ENCODE measurements at places on chromosomes 2 and 18.
A peak's percentile ranks its signal among the peaks of the same experiment; 100 is the strongest.

DNA sequence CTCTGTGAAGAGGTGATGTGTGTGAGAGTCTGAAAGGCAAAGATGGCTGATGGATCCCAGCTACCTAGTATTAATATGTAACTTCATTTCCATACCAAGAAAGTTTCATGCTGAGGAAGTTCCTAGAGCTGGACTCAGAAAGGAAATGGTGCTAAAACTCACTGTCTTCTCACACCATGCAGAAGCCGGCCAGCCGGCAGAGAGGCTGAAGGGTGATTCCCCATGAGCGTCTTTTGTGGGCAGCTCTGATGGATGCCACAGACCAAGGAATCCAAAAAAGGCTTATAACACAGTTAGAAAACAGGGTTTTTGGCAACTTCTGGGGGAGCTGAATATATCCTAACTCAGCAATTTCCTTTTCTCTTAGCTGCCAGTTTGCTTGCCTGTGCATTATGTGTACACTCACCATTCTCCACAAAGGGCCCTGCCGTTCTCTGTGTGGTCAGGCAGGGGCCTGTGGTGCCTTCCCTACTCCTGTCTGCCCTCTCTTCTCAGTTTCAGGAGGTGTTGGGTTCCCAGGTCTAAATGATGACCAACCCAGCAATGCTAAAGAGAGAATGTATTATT lies 289.4 kb downstream of the MTX2 start:
- no peak for DNase-seq

- DNase-seq: no peak
Observed at GRCh38 chr18:34531110-34531509, 179.0 kb upstream of the DTNA start.

GRCh38 chr18:57431467-57432080 lies 3.6 kb upstream of the ONECUT2 start:
- DNase-seq: no peak

DNA sequence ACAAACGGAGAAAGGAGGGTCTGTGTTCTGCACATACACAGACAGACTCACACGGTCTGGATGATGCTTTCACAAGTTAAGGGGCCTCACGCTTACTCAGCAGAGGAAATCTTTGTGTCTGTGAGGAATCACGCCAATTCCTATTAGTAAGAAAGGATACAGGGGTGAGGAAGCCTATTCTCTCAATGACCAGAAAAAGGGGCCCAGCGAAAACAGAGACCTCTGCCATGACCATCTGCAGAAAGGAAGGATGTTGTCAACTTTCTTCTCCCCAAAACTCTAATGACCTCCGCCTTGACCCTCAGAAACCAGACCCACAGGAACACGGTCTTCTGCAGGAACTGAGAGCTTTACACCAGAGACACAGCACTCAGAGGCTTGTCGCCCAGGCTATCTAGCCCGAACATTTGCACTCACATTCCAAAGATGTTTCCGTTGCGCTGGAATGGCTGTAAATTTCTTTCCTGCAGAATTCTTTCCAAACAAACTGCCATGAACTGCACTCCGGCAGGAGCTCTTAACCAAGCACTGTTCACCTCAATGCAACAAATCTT lies 186.3 kb downstream of the TCF4 start:
- no peak for DNase-seq

GRCh38 chr18:21571772-21572171 lies 28.7 kb downstream of the ESCO1 start:
- no peak for DNase-seq

- DNase-seq: no peak
Observed at GRCh38 chr2:109265369-109265768, 136.4 kb downstream of the SH3RF3 start.

DNA sequence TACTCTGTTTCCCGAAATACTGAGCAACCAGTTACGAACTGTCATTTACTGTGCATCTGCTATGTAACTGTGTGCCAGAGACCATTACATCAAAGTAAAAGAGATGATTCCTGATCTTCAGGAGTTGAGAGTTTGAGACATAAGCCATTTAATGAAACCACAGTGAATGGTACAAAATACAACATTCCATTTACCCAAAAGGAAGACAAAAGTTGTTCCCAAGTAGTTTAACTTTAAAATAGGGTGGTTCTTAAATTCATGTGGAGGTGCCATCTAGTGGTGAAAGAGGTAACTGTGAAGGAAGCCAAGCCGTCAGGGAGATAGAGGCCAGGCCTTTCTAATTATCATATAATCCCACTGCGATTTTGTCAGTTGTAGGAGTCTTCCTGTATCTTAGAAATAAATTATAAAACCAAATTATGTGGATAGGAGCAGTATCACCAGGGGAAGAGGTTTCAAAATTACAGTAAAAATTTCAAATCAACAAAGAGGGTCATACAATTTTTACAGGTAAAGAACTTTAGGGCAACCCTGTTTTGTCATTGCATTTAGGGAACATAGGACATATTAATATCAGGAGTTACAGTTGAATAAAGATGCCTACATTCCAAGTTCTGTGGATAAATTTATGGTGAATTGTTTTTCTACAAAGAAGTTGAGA lies 67.7 kb downstream of the EPAS1 start:
- DNase-seq: no peak

DNA sequence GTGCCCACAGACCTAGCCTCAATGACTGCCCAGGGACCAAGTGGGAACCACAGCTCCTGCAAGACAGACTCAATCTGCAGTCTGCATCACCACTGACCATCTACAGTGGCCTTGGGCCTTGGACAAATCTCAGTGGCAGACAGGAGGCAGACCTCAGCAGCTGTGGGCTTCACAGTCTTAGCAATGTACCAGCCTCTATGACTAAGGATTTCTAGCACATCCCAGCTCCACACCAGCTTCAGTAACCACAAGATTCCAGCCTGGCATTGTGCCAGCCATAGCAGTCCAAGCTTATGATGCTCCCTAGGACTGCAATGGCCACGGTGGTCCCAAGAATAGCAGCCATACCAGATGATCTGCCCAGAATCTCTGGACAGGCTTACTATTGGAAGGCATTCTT lies 19.6 kb upstream of the WDR75 start:
- no peak for DNase-seq

- no peak for DNase-seq
Observed at GRCh38 chr2:73356097-73356496, 29.5 kb upstream of the ALMS1 start.

DNA sequence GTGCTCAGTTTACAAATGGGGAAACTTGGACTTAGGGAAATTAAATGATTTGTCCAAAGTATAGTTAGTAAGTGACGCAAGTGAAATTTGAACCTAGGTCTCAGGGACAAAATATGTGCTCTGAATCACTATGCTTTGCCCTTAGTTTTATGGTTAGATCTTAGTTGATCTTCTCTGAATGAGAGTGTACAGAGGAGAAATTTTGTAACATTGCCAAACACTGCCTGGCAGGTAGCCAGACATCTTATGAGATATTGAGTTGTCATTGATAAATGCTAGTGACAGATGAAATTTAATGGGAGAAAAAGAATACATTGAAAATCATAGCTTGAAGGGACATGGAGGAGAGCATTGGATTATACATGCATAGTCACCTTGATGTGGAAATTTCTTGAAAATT lies 91.4 kb downstream of the GALNT1 start:
- DNase-seq: no peak

GRCh38 chr2:63842149-63843061 lies 709 bp downstream of the UGP2 start:
- DNase-seq: no peak

DNA sequence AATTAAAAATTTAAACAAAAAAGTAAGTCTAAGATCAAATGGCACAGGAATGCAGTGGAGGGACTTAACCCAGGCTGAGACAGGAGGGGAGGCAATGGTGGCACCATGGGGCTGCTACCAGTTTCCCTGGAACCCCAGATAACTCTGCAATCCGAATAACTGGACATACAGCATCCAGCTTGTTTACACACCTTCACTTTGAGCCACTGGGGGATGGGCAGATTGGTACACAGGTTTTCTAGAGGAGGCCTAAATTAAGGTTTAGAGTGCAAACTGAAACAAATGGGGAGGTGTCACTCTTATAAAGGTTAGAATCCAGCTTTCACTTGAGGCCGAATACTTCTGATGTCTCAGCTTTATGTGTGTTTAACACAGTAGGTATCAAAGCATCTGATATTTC lies 189.3 kb upstream of the FN1 start:
- DNase-seq: no peak

- DNase-seq: no peak
Observed at GRCh38 chr2:123693836-123694235, 331.3 kb upstream of the CNTNAP5 start.

GRCh38 chr2:169734169-169734847 lies 676 bp downstream of the KLHL23 start:
- peak; percentile 12 for DNase-seq

DNA sequence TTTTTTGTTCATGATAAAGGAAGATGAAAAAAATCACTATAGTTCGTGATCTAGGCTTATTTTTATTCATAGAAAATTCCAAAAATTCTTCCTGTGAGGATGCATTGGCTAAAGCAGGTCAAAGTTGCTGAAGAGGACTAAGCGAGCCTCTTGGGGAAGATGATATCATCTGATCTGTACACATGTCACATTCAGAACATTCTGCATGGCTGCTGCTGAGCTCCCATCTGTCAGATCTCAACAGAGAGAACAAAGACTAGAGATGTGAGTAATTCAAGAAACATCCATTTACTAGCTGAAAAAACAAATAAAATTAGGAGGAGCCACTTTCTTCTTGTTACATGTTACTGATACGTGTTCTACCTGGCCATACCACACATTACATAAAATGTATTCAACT lies 518.6 kb upstream of the FSIP2 start:
- DNase-seq: no peak

- DNase-seq: no peak
Observed at GRCh38 chr18:48649231-48649630, 110.4 kb downstream of the CTIF start.

DNA sequence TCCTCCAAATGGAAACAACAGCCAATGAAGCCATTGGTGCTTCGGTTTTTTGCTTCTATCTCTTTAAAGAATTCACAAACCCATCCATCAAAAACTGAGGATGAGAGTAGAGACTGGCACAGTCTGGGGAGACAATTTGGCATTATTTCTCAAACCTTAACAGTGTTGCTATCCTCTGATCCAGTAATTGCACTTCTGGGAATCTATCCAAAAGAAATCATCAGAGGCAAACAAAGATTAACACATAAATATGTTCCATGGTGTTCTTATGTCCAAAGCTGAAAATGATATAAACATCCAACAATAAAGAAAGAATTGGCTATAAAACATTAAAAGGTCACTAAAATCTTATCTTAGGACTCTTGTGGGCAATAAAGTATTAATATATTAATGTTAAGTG lies 35.1 kb downstream of the REEP1 start:
- DNase-seq: no peak

- DNase-seq: no peak
Observed at GRCh38 chr2:200471324-200471848, 38.5 kb downstream of the KCTD18 start.

- DNase-seq: no peak
Observed at GRCh38 chr2:171837736-171838135, 56.3 kb downstream of the SLC25A12 start.

DNA sequence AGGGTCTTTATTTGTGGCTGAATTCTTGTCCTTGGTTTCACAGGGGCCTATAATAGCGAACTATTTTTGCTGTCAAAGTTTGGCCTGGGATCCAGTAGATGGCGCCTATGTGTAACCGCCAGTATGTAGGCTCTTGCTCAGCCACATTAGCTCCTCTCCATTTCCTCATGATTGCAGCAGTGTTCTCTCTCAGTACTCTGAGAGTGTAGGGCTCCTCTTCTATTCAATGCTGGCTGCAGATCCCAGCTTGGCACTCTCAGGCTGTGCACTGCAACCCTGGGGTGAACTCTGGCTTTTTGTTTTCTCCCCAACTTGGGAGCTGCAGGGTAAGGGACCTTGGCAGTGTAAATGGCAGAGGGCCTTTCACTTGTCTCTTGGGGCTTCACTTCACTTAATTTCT lies 344.6 kb upstream of the CHAC2 start:
- DNase-seq: no peak

DNA sequence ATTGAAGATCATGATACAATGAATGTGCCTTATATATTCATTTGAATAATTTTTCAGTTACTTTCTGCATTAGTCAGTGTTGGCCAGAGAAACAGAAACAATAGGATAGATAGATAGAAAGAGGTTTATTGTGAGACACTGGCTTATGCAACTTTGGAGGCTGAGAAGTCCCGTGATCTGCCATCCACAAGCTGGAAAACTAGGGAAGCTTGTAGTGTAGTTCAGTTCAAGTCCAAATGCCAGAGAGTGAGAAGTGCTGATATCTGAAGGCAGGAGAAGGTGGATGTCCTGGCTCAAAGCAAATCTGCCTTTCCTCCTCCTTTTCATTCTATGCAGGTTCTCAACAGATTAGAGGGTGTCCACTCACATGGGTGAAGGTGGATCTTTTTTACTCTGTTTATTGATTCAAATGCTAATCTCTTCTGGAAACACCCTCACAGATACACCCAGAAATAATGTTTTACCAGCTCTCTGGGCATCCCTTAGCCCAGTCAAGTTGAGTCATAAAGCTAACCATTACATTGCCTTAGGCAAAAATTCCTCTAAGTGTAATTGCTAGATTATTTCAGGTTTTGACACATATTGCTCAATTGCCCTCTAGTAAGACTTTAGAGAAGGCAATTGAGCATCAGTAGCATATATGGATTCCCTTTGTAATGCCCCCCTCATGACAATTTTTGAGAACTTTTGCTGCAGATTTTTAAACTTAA lies 341.4 kb downstream of the LPIN1 start:
- no peak for DNase-seq

GRCh38 chr2:234986876-234987720 lies 35.3 kb downstream of the SH3BP4 start:
- no peak for DNase-seq

DNA sequence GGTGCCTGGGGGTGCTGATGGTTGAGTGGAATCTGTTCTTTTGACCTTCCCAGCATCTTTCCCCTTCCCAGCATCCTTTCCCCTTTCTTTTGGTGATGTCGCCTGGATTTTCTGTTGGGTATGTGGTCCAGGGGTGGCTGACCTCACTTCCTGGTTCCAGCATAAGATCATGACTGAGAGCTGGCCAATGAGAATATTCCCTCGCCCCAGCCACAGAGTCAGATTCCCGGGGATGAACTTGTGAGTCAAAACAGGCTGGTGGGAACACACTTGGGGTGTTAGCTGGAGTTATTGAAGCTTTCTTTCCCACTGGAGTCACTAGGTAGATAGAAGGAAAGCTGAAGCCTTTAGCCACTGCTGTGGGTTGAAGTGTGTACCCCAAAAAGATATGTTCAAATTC lies 28.0 kb upstream of the FOSL2 start:
- DNase-seq: no peak

- DNase-seq: no peak
Observed at GRCh38 chr2:198203336-198204069, 399.1 kb downstream of the PLCL1 start.

- DNase-seq: no peak
Observed at GRCh38 chr2:48251437-48252148, 278.4 kb upstream of the STON1 start.

GRCh38 chr18:55857956-55858355 lies 270.0 kb upstream of the TCF4 start:
- DNase-seq: no peak

Data from activated gamma-delta T cell (primary cell).